NCI-H82 (cell line): ENCODE measurements at places on chromosomes 12 and 14.

DNA sequence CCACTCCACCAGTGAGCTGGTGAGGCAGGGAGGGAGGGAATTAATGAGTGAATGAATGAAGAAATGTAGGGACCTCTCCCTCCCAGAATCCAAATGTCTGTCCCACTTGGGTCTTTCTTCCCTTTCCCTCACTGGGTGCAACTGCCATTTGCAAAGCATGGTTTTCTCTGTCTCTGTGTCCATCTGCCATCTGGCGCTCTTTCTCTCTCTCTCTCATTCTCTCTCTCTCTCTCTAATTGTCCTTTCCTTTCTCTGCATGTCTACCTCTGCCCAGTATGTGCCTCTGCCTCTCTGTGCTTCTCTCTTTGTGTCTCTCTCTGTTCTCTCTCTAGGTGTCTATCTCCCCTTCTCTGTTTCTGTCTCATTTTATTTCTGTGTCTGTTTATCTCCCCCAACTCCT, 102.7 kb downstream of the CMKLR1 start:
- DNase-seq, result no peak

DNA sequence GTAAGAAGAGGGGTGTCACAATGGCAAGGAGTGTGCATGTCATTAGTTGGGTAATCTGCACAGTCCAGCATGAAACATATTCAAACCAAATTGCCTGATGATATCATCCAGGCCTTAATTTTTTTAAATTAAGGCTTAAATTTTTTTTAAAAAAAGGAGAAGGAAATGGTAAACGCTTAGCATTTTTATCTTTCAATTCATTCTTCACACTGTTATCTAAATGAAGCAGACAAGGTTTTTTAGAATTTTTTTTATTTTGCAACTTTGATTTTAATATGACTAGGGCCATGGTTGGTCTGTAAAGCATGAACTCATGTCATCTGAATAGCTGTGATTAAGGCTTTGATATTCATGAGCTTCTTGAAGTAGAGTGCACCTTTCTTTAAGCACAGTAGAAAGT, 362.5 kb downstream of the SYT1 start:
- no peak for DNase-seq

GRCh38 chr12:90086281-90086680, 377.6 kb upstream of the ATP2B1 start:
- no peak for DNase-seq

DNA sequence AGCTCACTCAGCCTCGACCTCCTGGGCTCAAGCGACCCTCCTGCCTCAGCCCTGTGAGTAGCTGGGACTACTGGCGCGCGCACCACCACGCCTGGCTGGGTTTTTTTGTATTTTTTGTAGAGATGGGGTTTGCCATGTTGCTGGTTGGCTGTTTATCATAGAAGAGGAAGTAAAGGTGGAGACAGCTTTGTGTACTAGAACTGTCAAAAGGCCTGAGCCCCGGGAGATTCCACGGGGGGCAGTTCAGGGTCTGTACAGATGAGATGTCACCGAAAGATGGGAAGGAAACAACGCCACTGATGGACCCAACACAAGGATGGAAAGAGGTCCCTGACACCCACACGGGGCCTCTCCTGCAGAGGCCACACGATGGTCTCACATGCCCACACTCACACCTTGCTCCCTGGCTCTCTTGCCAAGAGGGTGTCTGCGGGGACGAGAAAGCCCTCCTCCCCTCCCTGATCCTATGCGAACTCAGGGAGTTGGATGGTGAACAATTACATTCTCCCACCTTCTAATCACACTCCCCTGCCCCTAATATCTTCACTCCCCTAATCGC, 66.6 kb downstream of the KDM2B start:
- no peak for DNase-seq

GRCh38 chr14:90839024-90839888, 23.0 kb upstream of the TTC7B start:
- DNase-seq, result no peak

DNA sequence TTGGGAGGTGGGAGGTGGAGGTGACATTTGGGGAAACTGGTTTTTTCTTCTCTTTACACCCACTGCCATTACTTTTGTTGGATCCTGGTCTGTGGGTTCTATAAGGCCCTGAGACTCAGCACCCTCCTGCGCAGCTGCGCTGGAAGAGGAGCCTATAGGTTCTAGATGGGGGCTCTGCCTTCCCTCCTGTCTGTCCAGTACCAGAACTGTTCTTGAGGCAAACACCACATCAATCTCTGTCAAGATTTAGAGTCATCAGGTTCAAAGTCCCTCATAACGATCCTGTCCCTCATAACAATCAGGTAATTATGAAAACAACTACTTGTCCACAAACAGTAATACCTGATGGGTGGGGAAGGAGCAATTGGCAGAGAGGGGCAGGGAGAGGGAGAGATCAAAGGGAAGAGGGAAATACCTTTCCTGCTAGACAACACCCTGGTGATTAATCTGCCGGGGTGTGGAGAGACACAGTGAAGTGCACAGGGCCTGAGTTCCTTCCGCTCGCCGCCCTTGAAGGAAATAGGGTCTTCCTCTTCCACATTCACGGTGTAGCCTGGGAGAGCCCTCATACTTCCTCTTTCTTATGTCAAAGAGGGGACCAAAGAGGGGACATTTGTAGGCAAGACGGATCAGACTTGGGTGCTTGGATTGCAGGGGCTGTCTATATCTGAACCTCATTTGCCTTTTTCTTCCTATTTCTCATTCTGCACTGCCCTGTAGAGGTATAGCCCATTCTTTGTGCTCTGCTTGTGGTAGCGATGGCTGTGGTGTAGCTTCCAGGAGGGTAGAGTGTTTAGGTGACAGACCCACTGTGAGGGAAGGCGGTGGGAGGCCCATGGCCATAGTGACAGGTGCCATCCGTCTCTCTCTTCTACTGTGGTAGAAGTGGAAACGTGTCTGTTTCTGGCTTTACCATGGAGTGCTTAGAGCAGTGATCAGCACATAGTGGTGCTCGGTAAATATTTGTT, 12.6 kb downstream of the GPRC5A start:
- DNase-seq, result no peak

GRCh38 chr14:22232933-22233332, 356.1 kb downstream of the DAD1 start:
- DNase-seq, result no peak
